ENCODE measurements at places on chromosomes 3 and 15.
A peak's percentile ranks its signal among the peaks of the same experiment; 100 is the strongest.

DNA sequence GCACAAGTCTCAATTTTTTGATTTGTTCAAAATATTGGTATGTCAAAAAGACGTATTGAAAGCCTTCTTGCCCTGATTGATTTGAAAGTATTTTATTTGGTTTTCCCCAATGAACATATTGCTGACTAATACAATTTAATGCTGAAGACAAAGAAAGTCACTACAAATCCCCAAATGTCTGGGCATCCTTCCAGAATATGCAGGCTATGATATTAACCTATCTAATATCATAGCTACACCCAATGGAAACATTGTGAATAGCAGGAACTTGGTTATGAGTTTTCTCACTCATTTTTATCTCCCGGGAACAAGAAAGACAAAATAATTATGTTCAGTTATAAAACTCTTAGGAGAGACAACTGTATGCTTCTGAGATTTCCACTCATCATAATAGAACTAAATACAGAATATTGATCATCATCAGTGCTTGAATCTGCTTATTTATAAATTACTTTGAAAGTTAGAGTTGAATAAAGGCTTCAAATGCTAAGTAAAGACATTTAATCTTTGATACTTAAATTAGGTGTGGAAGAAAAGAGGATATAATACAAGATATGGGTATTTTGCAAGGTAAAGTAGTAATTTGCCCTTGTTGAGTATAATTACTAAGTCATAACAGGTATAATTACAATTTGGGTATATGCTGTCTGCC, 483.9 kb downstream of the RBMS3 start:
- peak; percentile 80 for DNase-seq

DNA sequence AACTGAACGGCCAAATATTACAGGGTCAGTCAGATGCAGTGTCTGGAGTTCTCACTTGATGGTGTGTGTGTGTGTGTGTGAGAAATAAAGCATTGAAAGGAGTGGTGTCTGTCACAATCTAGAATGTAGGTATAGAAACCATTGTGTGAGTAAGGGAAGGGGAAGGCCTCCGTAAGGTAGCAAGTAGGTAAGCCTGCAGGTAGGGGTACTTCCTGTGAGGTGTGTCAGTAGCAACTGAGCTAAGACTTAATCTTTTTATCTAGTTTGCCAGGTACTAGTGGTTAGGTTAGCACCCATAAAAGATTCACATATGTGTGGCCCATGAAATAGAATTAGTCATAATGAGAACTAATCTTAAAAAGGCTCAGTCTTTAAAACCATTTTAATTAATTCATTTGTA, 1517.8 kb downstream of the SI start:
- DNase-seq: no peak

GRCh38 chr3:53702776-53703530, 143.3 kb downstream of the CHDH start:
- peak; percentile 8 for DNase-seq

- DNase-seq: no peak
Measured at GRCh38 chr15:70530017-70530499, 233.3 kb downstream of the UACA start.

- DNase-seq: no peak
Measured at GRCh38 chr3:120227710-120228347, 57.2 kb downstream of the GPR156 start.

GRCh38 chr15:62506217-62506805, 341.2 kb upstream of the C2CD4B start:
- no peak for DNase-seq
